ENCODE measurements at places on chromosomes 12 and 14.

GRCh38 chr12:2363836-2364609, 311.2 kb downstream of the CACNA1C start:
- DNase-seq = no peak

DNA sequence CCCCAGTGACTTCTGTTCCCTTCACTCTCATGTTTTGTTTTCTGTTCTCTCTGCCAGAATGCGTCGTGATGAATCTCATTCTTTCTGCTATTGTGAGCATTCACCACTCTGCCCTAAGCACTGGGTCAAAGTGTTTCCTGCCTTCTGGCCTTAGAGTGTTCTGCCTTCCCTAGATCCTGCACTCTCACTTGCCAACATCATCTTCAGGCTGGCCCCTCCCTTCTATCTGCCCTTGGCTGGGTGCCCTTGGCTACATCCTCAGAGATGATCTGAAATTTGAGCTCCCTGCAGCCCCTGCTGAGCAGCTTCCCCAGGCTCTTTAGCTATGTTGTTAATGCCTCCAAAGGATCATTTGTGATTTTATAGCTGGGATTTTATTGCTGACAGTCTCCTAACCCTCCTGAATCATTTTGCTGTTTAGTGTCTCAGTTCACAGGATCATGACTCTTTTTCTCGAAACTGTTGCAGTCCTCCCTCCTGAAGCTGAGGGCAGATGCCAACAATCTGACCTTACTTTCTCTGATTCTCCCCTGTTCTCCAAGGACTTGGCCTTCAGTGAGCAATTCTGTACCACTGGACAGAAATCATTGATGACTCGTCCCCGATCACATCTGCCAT, 4.5 kb downstream of the DHRS2 start:
- DNase-seq = no peak

GRCh38 chr12:98345308-98345876, 170.0 kb upstream of the TMPO start:
- DNase-seq = no peak

DNA sequence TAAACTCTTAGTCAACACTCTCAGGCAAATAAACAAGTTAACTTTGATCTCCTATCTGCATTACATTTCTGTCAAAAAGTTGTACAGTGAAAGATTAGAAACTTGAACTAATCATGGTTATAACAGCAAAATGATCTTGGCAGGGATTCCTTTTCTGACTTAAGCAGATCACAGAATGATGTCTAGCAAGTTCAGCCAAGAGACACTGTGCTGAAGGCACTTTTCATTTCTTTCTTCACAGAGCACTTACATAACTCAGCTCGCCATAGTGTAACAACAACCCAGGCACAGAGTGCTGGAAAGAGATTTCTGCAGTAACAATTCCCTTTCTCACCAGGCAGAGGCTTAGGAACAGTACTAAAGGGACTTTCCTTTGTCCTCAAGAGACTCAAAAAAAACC, 19.6 kb upstream of the CSRP2 start:
- DNase-seq = no peak

All from activated effector memory CD4-positive, alpha-beta T cell treated with Interleukin-2 at 50 U/mL for 16 hours (primary cell).